ENCODE measurements at places on chromosomes 1 and 21. TPM values are rescaled to one million over a fixed set of nuclear protein-coding genes. Genes with fewer than 3 reads are reported as not detected.

Gene RNF186
- not detected for total RNA-seq

- DNase-seq = no peak
Observed at GRCh38 chr1:246165826-246166709, 341.0 kb downstream of the SMYD3 start.

DNA sequence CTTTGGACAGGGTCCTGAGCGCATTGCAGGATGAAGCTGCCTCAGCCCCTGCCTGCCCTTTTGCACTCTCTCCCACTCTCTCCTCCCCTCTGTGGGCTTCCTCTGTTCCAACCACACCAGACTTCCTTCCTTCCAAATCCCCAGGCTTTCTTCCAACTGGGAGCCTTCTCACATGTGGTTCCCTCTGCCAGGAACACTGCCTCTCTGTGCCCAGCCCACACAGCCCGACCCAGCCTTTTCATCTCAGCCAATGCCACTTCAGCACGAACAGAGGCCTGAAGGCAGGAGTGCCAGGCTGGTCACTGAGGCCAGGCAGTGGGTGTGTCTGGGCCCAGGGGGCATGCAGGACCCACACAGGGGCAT lies 5.9 kb downstream of the SELENON start:
- DNase-seq = peak; percentile 74

Gene NRDC
- 50.9 TPM for total RNA-seq

- DNase-seq = no peak
Observed at GRCh38 chr1:9429342-9429711, 109.9 kb upstream of the SLC25A33 start.

DNA sequence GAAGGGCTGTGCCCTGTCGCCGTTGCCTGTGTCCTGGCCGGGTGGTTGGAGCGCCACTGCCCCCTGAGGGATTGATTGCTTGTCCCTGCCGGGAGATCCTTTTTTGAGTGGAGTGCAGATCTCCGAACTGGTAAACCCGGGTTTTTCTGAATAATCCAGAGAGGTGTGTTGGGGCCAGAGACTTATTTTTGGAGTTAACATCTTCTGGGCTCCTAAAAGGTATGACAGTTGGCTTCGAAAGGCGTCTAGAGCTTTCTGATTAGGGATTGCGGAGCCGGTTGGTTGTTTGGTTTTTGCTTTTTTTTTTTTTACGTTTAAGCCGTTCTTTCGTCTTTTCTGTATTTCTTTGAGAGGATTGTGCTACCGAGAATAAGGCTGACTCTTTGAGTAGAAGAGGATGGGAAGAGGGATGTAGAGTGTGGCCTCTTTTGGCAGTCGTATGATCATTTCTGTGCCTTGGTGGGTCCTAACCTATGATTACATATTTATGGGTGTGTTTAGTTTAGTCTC lies 756 bp downstream of the RLF start:
- DNase-seq = peak; percentile 52

- peak; percentile 19 for DNase-seq
Observed at GRCh38 chr1:31981972-31982371, 31.7 kb upstream of the KHDRBS1 start.

- DNase-seq = no peak
Observed at GRCh38 chr1:218080863-218081262, 204.2 kb upstream of the RRP15 start.

DNA sequence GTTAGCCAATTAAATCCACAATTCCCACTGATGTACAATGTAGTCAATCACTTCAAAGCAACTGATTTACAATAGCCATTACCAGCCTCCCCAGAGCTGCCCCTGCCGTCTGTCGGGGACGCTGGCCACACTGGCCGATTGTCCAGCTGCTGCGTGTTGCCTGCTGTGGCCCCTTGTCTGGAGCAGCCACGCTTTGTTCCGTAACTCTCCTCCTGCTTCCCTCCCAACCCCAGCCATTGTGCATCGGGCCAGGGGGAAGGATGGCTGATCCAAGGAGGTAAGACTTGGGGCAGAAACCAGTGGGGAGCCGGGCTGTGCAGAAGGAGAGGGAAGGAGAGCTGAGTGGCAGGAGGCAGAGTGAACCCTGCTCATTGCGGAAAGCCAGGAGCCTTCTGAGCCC lies 83.6 kb upstream of the LYST start:
- DNase-seq = no peak

DNA sequence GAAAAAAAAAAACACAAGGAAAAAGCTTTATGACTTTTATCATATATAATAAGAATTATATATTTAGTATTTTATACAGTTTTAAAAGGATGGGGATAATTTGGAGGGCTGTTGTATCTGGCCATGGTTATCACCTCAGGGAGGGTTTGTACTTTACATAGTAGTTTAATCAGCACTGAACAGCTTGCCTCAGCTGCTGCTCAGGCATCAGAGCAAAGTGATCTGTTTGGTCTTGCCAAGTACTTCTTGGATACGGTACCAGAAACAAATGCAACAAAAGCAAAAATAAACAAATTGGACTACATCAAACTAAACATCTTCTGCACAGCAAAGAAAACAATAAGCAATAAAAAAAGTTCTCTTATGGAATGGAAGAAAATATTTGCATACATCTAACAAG lies 2.6 kb upstream of the SPTA1 start:
- DNase-seq = no peak

Gene ZBTB18
- 25.4 TPM for total RNA-seq

Gene ERICH3
- not detected for total RNA-seq

DNA sequence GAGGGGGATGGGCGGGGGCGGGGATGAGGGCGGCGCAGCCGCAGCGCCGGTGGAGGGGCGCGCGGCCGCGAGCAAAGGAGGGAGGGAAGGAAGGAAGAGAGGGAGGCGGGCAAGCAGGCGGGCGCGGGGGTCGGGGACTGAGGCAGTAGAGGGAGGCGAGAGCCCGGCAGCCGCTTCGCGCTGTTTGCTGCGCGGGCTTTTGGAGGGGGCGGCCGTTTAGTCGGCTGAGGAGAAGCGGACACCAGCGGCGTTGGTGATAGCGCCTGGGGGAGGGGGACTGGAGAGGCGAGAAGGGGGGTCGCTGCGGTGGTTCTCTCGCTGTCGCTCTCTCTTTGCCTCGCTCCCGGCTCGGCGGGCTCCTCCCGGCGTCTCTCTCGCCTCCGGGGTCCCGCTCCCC lies at the start of gene HS2ST1:
HS2ST1 (plus strand) TSS at position 35 of the 397 bp plus-strand sequence.
- no peak for DNase-seq

DNA sequence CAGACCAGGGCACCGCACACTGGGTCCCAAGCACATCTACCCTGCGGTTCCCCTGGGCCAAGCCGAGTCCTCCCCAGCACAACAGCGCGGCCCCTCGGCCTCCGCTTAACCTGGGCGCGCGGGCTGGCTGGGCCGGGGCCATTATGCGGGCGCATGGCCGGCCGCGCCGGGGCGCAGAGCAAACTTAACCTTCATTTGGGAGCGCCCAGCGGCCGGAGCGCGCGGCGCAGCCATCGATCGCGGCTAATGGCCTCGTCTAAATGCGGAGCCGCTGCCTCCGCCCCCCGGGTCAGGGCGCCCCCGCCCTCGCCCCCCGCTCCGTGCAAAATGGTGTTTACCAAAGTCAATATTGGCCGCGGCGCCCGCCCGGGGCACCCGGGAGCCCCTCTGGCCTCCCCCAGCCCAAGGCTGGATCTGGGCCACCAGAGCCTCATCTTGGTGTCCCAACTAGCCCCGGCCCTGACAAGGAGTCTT lies 272.1 kb downstream of the TRABD2B start:
- peak; percentile 27 for DNase-seq

GRCh38 chr1:178998295-178998694 lies 27.4 kb upstream of the FAM20B start:
- no peak for DNase-seq

GRCh38 chr21:41545500-41546359 lies 37.8 kb upstream of the TMPRSS2 start:
- no peak for DNase-seq

GRCh38 chr1:185045814-185046492 lies 595 bp downstream of the RNF2 start:
- peak; percentile 49 for DNase-seq

GRCh38 chr1:230948903-230949302 lies 29.8 kb downstream of the TTC13 start:
- no peak for DNase-seq

DNA sequence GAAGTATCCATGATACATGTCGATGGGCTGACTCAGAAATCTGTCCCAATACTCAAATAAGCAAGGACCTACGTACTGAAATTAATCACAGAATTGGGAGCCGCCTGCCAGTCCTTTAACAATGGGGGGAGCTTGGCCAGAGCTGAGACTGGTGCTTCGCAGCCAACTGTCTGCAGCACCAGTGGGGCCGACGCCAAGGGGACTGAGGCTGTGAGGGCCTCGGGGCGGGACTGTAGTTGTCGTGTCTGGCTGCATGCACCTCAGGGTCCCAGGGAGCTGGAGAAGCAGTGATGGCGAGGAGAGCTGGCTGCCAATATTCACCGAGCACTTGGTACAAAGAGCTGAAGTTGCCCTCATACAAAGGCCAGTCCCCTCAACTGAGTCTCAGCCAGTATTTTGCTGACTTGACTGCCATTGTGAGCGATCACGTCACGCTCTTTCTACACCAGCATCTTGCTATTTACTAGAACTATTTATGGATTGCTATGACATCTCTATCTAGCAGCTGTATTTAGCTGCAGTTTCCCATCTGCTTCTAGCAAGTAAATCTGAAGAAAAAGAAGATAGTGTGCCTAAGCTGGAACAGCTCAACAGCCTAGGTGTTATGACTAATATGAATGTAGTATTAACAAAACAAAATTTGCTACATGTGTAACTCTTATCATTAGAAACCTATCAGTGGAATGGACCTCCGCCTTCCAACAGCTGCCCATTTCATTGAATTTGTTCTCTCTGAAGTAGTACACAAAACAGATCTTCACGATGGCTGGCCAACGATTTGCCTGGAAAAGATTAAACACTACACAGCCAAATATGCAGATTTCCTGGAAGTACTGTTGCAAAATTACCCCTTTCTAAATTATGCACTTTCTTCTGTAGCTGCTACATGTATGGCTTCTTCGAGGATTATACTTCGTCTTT lies 29.1 kb downstream of the EVI5 start:
- no peak for DNase-seq

Gene CFAP141
- not detected for total RNA-seq

DNA sequence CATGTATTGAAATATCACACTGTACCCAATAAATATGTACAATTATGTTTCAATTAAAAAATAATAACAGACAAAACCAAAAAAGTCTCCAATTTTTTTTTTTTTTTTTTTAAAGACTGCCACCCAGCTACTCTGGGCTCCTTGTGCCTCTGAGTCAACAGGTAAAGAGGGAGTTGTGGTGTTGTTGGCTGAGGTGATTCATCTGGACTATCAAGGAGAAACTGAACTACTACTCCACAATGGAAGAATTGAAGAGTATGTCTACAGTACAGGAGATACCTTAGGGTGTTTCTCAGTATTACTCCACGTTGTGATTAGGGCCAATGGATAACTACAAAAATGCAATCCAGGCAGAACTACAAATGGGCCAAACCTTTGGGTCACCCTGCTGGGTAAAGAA lies 67.9 kb downstream of the SCMH1 start:
- DNase-seq = no peak

Gene CYP4Z1
- not detected for total RNA-seq

GRCh38 chr21:26795412-26795805 lies 49.8 kb downstream of the ADAMTS1 start:
- no peak for DNase-seq

GRCh38 chr1:118995312-118996016 lies 7.3 kb upstream of the TBX15 start:
- DNase-seq = no peak

- no peak for DNase-seq
Observed at GRCh38 chr1:28501925-28502324, 3.9 kb upstream of the RCC1 start.

DNA sequence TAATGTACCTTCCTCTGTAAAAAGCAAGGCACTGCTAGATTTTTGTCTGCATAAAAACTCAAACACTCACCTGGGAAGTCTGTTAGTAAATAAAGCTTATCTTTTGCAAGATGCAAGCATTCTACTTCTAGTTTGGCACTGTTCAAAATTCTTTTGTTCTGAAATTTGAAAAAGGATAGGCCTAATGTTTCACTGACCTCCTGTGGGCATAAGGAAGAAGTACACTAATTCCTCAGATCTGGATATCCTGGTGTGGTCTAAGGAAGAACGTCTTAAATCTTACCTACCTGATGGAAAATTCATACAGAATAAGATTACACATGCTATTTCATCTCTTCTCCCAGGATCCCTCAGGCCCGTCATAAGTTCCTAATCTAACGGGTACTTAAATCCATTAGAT lies 93.5 kb upstream of the CAMK1G start:
- no peak for DNase-seq
